ENCODE measurements at places on chromosomes 2 and 18.
A peak's percentile ranks its signal among the peaks of the same experiment; 100 is the strongest.

DNA sequence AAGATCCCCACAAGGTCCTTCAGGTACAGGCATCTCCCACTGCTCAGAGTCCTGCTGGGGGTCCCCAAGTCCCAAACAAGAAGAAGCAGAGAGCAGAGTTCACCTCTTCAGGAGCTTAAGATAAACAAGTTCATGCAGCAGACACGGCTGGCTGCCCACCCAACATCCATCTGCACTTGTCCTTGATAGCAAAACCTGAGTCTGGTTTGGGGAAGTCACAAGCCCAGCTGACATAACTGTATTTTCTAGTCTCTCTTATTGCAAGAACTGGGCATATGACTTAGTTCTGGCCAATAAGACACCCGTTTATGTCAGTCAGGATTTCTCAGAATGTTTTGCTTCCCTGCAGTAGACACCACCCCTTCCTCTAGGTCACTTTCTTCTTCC is 31.8 kb downstream of the AFF3 start:
- DNase-seq = no peak

DNA sequence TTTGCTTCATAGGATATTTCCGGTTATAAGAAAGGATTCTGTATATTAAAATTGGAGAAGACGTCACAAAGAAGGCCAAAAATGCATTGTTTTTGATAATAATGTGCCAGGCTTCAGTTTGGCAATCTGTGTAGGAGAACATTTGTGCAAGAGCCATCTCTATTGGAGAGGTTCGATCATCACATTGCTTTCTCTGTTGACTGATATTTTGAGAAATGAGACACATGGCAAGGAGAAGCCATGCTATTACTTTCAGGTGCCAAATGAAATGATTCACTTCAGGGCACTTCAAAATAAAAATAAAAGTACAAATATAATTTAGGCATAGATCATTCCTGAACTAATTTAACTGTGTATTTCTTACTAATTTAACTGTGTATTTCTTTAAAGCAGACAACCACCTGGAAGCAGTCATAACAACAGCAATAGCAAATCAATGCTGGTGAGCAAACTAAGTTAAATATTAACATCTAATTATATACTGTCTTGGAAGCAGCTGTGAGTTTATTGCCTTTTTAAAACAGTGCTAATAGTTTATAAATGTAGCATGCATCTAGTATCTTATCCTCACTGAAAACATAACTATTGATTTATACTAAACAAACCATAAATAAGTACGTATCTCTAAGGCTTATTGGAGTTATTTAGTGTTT is 50.2 kb upstream of the CHST9 start:
- no peak for DNase-seq

DNA sequence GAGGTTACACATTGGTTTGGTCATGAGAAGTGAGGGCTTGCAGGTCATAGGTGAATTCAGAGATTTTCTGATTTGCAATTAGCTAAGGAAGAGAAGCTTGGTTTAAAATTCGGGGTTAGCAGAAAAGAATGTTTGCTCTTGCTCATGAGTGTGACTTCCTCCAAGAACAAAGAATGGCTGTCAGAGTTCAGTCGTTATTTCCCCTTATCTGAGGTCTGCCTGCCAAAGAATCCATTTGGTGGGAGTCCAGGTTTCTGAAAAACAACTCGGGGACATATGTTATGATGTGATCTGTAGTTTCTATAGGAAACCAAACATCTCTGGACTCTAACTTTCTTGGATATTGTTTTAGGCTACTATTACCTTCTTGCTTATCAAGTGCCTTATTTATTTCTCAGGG is 3.2 kb upstream of the UGT1A6 start:
- no peak for DNase-seq

DNA sequence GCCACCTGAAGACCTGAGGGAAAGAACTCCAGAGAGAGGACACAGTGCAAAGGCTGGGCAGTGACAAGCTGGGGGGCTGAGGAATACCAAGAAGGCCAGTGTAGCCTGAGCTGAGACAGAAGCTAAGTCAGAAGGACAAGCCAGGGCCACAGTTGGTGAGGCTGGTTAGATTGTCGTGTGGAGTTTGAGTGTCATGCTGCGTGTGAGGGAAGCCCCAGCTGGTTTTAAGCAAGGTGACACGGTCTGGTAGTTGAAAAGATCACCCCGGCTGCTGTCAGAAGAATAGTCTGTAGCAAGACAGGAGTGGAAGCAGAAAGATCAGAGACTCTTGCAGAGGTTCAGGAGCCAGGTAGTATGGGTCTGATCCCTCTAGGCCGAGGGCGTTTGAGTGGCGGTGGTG is 50.6 kb upstream of the RMDN2 start:
- no peak for DNase-seq

GRCh38 chr2:162261032-162261945 is 18.0 kb upstream of the FAP start:
- no peak for DNase-seq

- DNase-seq = peak; percentile 34
Observed at GRCh38 chr2:199940373-199940772, 14.9 kb downstream of the TYW5 start.

Data from NCI-H82 (cell line).